Foreskin keratinocyte (primary cell): ENCODE measurements at places on chromosomes 2 and 18. TPM values are rescaled to one million over a fixed set of nuclear protein-coding genes. Genes with fewer than 3 reads are reported as not detected.

Gene CAVIN2
- total RNA-seq: 6.3 and 8.4 TPM in 2 replicates

- DNase-seq: no peak
Observed at GRCh38 chr2:2834105-2834504, 503.0 kb upstream of the MYT1L start.

DNA sequence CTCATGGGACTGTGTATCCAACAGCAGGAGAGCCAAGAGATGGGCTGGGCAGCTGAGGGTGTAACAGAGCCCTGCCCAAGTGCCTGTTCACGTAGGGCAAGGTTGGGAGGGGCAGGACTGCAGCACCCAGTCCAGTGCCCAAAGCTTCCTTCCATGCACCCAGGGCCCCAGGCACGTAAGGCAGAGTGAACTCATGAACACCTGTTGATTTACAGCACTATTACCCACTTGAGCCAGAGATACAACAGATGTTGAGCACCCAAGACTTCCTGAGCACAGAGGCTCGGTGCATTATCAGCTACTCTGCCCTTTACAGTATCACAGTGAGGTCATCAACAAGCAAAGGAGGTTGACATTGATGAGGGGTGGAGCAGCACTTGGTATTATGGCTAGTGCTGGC is 50.2 kb upstream of the FHL2 start:
- DNase-seq: peak; percentile 41

- DNase-seq: no peak
Observed at GRCh38 chr2:60820416-60821132, 60.8 kb upstream of the REL start.

GRCh38 chr18:78242254-78242643 is 737.4 kb upstream of the SALL3 start:
- no peak for DNase-seq

DNA sequence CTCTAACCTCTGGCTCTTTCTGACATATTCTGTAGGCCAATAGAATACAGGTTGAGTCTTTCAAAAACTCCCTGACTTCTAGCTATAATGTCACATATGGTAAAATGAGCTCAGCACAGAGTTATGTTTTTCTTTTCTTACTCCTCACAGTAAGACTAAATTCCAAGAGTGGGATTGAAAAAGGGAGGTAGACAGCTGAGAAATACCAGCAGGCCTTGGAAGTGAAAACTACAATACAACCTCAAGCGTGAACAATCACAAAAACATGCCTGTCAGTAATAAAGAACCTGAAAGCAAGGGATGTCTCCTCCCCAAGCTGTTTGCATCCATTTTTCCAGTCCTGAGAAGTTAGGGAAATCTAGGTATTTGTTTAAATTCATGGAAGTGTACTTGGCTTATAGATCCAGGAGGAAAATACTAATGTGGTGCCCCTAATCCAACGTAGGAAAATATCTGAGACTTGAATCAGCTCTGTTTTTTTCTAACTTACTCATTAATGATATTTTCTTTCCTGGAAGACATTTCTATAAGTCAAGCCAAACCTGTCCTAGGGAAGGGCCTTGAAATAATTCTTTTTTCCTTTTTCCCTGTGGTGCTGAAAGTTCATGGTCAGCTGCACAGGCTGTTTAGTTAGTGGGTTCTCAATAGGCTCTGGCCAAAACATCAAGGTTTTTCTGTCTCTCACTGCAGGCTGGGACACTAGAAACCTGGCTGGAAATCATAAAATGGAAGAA is 167.9 kb upstream of the SPATS2L start:
- DNase-seq: no peak

GRCh38 chr2:161988589-161988988 is 85.4 kb downstream of the DPP4 start:
- DNase-seq: peak; percentile 33

DNA sequence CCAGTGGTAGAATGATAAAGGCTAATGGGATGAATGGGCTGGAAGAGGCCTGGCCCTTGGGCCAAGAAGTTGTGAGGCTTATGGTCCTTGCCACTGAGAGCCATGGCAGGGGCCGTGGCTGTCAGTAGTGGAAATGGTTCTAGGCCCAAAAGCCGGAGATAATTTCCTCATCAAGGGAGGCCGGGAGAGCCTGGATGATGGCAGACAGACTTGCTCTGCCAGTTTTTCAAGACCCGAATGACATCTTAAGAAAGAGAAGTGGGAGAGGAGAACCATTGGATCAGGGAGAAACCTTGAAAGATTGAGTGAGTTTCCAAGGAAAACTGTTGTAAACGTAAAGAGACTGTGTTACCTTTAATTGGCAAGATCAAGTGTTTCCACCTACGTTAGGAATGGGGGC is 46.3 kb upstream of the VPS54 start:
- no peak for DNase-seq

Gene ARHGAP28
- total RNA-seq: 0.21 and 0.24 TPM in 2 replicates

DNA sequence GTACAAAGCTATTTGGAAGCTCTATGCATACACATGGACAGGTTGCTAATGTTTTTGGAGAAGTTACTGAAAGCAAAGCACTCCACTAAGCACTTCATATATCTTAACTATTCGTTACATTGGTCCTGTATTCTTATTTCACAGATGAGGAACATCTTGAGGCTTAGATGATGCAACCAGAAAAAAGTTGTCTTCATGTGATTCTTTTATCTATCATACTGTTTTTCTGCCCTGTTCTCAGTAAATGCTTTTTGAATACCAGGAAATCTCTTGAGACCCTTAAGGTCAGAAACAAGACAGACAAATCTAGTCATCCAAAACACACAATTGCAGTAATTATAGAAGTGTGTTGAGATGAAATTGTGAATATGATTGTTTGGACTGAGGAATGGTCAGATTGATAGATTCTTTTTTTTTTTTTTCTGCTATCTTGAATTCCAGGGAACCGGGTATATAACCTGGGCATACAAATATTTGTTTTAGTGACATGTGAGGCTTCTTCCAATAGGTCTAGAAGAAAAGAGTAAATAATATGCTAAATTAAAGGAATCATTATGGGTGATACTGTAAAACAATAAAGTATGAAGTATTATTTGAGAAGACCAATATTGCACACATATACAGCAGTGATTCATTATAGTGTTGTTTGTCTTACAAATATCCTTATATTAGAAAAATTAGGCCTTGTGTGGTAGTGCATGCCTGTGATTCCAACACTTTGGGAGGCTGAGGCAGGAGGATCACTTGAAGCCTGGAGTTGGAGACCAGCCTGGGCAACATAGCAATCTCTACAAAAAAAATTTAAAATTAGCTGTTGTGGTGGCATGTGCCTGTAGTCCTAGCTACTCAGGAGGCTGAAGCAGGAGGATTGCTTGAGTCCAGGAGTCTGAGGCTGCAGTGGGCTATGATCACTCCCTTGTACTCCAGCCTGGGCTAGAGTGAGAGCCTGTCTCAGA is 33.7 kb downstream of the EHBP1 start:
- DNase-seq: no peak

DNA sequence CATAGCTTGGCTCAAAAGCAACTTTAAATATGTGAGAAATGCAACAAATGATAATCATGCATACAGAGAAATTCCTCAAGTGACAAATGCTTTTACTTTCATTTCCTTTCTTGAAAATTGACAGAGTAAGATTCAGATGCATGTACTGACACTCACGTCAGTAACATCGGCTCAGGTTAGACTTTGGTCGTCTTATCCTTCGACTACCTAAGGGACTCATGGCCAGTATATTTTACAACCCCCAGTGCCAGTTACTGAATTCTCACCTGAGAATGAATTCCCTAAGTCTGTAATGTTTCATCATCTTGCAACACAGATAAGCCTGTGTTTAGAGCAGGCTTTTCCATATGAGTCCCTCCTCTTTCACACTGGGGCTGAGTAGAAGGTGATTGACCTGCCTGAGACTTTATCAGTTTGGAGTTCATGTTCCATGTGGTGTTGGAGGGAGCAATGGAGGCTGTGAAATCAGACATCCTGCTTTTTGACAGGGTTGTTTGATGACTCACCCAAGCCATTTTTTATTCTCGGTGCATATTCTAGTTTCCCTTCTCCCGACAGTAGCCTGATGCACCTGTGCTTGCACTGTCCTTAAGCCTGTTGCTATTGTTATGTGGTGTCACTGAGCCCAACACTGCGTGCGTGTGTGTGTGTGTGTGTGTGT is 30.5 kb upstream of the ATP8B1 start:
- DNase-seq: no peak

DNA sequence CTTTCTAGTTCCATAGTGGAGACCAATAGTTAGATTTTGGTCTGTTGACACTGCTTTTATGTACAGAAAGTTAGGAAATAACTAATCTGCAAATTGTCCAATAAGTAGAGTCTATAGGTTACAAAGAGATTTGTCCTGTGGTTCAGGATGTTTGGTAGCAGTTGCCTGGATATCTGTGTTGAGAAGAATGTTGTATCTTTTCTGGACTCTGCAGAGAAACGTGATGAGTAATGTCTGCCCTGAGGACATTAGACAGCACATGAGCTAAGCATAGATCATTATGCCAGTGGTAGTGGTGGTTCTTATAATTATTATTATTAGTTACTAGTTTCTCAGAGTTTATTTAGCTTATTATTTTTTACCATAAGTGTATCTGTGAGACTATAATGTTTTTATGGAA is 65.8 kb downstream of the ANKRD62 start:
- peak; percentile 91 for DNase-seq

Gene ATP8B1
- total RNA-seq: 13.5 and 14.7 TPM in 2 replicates

- peak; percentile 59 for DNase-seq
Observed at GRCh38 chr2:205700331-205701132, 18.2 kb downstream of the NRP2 start.

Gene DNAH6
- total RNA-seq: 0.04 TPM in 1 of 2 replicates, not detected in the other

GRCh38 chr18:58336605-58337004 is 292.3 kb downstream of the ALPK2 start:
- DNase-seq: no peak

- DNase-seq: no peak
Observed at GRCh38 chr2:155023674-155024073, 325.2 kb downstream of the KCNJ3 start.

Gene LIMS2
- 0.17 and 0.18 TPM in 2 replicates for total RNA-seq

DNA sequence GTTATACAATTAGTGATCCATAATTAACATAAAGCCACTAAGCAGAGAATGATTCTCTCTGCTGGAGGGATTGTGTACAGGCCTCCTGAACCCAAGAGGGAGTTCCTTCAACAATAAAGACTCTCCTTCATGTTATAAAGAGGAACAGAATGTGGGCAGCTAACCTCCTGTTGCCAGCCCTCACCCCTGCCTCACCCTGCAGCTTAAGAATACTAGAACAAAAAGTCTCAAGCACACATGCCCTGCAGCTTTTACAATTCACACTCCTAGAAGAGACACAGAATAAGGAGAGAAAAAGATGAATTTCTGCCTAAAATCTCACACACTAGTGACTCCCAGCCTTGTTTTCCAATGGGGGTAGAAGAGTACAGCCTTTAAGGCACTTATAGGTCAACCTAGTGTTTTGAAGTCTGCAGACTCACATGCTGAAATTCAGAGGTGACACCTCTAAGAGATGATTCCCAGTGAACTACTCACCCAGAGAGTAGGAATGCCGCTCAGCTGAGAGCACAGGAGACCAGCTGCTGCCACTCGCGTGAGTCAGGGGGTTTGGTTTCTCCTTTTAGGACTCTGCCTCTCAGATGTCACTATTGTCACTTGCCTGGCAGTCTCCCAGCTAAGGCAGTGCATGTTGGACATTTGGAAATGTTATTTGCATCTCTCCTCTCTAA is 32.5 kb upstream of the IL1RL1 start:
- DNase-seq: no peak

GRCh38 chr2:224008702-224009261 is 30.3 kb downstream of the SERPINE2 start:
- DNase-seq: no peak

GRCh38 chr18:44680273-44681075 is at the start of gene SETBP1:
TSS of gene SETBP1 (plus strand) at chr18:44680888. CDS start at chr18:44701347, 20,459 bp downstream.
- no peak for DNase-seq

DNA sequence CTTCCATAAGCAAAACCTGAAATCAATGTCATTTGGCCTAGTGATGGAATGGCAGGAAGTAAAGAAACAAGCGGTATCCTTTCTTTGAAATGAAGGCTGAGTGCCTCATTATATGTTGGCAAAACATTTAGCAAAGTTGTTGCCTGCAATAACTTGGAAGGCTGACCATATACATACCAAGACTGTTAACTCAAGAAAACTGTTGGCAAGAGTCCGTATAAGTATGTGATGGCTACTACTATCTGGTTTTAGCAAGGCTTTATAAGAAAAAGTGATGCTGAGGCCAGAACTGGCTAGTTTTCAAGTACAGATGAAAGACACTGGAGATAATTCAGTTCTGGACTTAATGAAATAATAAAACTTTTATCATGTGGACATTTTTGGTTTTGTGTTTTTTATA is 356.2 kb downstream of the ZNF521 start:
- no peak for DNase-seq

GRCh38 chr2:69449906-69450305 is 12.7 kb upstream of the NFU1 start:
- DNase-seq: no peak
